WERI-Rb-1 (cell line): ENCODE measurements at places on chromosomes 7 and 10.

GRCh38 chr10:117363028-117363427, 12.2 kb downstream of the PDZD8 start:
- DNase-seq = no peak

DNA sequence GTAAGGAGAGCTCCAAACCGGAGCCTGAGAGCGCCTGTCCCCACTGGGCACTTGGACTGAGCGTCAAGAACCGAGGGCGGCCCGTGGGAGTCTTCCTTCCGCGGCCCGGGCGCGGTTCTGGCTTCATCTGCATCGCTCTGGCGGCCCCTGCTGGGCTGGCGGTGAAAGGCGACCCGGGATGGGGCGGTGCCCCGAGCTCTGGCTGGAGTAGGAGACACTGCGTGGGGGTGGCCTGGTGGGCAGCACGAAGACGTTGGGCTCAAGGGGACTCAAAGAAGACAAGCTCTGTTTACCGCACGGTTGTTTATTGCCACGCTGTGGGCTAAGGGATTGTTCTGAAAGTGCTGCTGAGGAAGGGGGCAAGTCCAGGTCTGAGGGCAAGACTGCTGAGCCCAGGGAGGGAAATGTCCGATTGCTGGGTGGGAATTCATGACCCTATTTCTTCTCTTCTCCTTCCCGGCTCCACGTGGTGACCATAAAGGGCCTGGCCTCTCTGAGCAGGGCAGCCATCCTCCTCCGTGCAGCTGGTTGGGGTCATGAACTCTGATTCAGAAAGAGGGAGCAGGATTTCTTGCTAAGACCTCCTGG, 29.8 kb downstream of the PLAU start:
- DNase-seq = peak; percentile 78

GRCh38 chr7:92645114-92646061, 55.2 kb upstream of the FAM133B start:
- DNase-seq = peak; percentile 81

GRCh38 chr10:103280506-103280905, 3.6 kb downstream of the INA start:
- no peak for DNase-seq

GRCh38 chr10:129514568-129515451, 47.8 kb downstream of the MGMT start:
- no peak for DNase-seq

GRCh38 chr7:158782761-158783401, 46.4 kb downstream of the ESYT2 start:
- no peak for DNase-seq

- no peak for DNase-seq
Measured at GRCh38 chr10:71156436-71156835, 55.9 kb upstream of the UNC5B start.

DNA sequence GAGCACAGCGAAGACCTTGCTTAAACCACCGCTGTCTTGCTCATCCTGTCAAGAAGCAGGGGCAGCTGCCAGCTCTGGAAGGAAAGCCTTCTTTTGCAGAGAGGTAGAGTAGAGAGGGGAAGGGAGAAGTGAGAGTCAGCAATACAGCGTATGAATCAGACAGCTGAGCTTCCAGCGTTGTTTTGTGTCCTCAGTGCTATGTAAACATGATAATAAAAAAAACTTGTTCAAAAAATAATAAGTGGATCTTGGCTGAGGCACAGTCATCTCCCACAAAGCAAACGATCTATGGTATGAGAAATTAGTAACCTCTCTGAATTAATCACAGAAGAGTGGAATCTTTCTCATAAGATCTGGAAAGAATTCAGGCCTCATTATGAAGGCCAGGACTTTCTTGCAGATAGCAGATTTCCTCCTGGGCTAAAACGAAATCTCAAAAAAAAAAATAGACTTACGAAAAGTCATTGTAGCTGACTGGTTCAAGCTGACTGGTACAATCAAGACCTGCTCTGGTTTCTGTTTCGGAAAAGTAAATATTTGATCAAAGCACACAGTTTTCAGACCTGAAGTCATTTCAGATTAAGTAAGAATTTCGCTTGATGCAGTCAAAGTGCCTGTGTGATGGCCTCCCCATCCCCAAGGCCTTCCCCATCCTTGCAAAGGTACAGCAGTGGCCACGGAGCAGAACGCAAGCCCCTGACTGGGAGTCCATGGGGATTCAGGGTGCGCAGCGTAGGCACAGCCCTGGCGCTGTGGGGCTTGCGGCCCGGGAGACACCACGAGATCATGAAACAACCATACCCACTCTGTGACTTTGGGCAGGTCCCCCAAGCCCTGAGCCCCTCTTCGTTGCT, 29.4 kb downstream of the CHST15 start:
- DNase-seq = no peak

DNA sequence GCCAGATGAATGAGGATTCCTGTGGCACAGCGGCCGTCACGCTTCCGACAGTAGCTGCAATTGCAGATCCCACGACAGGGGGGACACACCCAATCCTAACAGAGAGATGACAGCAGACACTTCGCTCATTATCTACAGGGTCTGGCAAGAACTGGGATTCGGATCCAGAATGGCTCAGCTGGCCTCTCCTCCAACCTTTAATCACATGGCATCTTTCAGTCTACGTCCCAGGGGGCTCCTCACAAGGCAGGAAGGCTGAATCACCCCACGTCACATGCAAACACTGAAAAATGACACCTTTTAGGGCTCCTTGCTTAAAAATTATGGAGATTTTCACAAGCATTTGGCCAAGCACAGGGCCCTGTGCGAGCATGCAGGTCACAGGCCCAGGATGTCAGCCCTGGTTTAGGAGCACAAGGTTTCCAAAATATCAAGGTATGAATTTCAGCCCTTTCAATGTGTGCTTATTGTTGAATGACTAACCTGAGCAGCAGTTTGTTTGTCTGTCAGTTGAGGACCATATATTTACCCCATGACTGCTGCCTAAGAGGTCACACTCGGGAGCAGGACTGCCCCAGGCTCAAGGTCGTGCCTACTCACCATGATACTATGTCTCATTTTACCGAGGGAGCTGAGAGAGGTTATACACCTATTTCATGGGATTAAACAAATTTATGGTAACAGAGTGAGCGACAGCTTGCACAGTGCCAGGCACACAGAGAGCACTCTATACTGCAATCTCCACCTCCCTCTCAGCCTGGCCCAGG, 42.5 kb downstream of the CDCA7L start:
- no peak for DNase-seq

- no peak for DNase-seq
Measured at GRCh38 chr7:26897928-26898327, 33.5 kb upstream of the SKAP2 start.

DNA sequence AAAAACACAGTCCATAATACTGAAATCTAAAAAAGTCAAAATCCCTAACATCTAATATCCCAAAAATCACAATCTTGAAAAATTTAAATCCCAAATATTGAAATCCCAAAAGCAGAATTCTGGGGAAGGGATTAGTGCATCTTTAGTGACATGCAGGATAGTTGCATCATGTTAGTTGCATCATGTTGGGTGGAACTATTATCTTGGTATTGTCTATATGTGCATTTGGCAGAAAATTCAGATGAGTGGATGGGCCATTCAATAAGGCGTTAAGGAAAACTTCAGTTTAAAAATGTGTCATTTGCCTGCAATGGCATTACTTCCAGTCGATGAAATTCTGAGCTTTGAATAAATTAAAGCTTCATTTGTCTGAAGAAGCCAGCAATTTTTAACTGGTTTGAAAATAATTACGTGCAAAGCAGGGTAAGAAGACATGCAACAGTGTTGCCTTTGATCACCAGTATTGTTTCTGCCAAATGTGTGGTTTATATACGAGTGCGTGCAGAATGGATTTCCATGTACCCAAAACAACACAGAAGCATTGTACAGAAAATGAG, 221.4 kb upstream of the NFE2L3 start:
- no peak for DNase-seq

DNA sequence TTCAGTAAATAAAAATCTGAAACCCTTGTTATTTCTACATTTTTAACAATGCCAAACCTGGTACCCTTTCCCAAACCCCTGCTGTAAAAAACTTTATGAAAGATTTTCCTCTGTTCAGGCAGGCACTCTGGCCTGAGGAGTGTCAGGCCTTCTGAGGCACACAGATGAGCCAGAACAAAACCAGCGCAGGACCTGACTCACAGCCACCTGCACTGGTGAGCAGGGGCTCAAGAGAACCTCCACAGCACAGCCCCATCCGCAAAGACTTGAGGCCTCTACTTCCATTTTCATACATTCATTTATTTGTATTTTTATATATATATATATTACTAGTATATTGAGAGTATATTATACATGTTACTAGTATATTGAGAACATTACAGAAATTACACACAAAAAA, 49.4 kb downstream of the COBL start:
- no peak for DNase-seq

- no peak for DNase-seq
Measured at GRCh38 chr7:21076054-21076453, 289.4 kb upstream of the SP8 start.

DNA sequence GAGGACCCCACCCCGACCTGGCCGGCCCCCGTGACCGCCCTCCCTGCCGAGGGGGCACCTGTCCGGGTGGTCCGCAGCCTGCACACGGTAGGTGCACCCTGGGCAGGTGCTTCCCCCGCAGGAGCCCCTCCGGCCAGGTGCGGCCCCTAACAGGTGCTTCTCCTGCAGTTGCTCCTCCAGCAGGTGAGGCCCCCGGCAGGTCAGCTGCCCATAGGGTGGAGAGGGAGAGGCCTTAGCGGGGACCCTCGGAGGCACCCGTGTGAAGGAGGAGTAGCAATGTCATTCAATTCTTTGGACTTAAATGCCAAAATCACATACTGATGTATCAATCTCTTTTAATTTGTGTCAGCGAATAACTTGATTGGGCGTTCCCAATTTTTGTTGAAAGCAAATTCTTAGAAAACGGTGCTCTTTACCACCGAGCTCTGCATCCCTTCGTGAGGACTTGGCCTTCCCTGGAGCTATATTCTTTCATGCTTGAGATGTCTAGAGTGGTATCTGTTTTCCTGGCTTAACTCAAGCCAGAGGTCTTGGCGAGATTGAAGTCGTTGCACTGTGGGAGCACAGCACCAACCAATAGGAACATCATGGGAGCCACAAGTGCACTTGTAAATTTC, 738 bp upstream of the NCAPG2 start:
- no peak for DNase-seq

GRCh38 chr7:67636348-67637022, 639.9 kb downstream of the TYW1 start:
- DNase-seq = peak; percentile 82

DNA sequence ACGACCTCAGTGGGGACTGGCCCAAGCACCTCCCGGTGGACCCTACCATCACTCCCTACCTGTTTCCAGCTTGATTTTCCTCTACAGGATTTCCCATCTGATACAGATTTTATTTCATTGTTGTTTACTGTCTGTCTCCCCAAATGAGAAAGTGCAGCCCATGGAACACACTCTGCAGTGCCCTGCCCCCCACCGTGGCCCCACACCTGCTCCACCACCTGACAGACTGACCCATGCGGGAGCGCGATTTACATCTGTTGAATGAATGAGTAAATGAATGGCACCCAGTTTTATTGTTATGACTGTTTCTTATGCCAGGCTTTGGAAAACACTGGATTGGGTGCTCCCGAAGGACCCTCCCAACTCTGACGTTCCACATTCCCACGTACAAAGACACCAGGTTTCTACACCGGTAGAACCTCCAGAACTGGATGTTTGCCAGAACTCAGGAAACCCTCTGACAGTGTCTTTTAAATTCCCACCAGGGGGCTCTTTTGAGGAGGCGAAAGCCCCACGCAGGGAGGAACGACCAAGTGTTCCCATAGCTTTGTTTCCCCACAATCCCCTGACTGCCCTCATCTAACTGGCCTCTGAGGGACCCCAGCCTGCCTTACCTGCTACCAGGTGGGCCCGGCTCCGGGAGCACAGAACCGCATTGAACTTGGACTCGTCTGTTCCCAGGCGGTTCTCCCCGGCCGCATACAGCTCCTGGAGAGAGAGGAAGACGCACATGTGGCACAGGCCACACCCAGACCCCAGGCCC, 29.0 kb downstream of the PLAC9 start:
- DNase-seq = no peak

DNA sequence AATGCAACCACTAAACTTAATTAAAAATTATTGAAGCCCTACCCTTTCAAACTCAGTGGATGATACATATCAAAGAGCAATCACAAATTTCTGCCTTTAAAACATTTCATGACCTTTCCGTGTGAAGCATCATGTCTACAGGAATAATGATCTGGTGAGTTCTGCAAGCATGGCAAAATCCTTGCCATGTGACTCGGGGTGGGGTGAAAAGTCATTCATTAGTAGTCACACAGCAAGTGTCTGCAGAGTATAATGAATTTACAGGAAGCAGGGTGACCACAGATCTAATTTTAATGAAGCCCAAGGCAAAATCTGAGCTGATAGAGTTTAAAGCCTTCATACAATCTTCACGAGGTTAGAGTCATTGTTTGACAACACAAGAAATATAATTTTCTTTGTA, 351.9 kb downstream of the THSD7A start:
- DNase-seq = no peak

GRCh38 chr7:55260676-55261385, 104.3 kb upstream of the LANCL2 start:
- no peak for DNase-seq

GRCh38 chr7:129529643-129530042, 27.3 kb downstream of the SMKR1 start:
- DNase-seq = no peak

DNA sequence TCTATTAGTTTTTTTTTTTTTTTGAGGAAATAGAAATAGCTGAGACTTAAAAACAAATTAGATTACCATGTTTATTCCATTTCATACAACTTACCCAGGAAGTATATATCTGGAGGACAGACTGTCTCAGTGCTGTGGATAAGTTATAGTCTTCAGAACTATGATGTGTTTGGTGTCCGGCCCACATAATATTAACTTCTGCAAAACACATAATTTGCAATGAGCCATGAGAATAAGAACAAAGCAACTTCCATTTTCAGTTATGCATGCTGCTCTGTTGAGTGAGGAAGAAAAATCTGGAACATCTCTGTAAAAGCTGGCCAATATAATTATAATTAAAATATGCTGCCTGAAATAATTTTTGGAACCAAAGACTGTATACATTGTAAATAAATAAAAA, 130.9 kb downstream of the AGMO start:
- DNase-seq = no peak

DNA sequence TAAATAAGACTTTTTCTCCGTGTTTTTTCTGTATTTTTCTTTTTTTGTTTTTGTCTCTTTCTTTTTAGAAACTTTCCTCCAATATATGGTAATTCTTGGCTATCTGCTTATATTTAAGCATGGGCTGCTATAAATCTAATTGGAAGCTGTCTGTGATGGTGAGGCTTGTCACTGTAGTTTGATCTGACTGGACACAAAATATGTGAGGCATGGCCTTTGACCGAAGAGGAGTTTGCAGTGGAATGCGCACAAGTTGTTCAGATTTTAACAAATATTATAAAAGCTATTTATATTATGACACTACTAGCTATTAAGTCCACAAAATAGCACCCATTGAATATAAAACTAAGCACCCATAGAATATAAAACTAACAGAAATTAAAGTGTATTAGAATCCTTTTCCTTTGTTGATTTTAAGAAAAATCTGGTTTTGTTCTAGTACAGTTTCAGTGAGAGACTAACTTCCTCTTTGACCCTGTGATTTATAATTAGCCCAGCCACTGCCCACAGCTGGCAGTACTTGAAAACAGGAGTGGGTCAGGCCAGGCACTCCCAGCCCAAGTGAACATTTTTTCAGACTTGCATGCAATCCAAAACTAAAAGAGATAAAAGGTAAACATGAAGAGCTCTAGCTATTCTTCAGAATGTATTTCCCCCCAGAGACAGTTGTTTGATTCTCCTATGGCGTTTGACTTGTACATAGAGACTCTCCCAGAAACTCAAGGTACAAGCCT, 69.9 kb upstream of the FGL2 start:
- DNase-seq = no peak

GRCh38 chr10:50523357-50523756, 100.4 kb downstream of the SGMS1 start:
- DNase-seq = no peak

- no peak for DNase-seq
Measured at GRCh38 chr10:96863922-96864543, 31.9 kb downstream of the LCOR start.
